B cell (primary cell): ENCODE measurements at places on chromosomes 1 and 21. TPM values are rescaled to one million over a fixed set of nuclear protein-coding genes. Genes with fewer than 3 reads are reported as not detected.

GRCh38 chr1:180675586-180675985, 43.8 kb downstream of the XPR1 start:
- DNase-seq = no peak

DNA sequence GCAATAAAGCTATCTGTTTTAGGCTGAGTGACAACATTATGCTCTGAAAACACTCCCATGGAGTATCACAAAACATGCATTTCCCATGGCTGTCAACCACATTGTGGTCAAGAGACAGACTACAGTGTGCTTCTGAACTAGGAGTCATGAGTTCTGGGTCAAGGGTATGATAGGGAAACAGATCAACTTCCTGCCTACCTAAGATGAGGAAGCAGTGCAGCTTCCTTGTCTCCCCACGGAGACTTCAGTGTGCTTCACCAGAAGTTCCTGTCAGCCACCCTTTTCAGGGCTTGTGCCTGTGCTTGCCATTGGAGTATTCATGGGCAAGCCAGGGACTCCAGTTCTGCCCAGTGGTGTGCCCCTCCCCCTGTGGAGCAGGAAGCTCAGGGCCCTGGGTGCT, 19.9 kb downstream of the LCE3E start:
- DNase-seq = no peak

UQCRH gene
- total RNA-seq = 144 and 146 TPM in 2 replicates

- no peak for DNase-seq
Measured at GRCh38 chr1:236353813-236354212, 40.3 kb upstream of the EDARADD start.

DNA sequence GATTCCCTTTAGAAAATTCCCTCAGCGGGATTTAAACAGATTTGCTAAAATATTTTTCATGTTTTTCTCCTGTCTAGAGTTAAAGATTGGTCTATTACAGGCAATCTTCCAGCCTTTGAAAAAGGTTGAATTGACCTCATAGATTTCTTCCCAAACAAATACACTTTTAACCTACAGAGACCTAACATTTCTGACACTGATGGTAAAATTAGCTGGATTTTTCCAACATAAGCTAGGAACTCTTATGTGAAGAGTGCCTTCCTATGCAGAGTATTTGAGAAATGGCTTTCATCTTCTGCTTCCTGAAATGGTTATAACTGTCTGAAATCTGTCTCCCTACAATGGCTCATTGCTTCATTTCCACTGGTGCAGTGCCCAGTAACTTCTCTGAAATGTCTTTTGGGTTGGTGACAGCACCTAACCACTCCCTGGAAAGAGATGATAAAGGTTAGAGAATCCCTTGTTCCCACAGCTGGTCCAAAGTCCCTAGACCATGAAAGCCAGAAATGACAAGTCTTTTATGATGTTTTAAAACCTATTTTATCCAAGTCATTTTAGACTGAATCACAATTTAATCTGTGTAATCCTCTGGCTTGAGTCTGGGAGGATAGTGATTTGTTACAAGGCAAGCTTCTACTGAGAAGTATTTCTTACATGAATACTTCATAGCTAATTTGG, 269.4 kb downstream of the BACH1 start:
- no peak for DNase-seq

DNA sequence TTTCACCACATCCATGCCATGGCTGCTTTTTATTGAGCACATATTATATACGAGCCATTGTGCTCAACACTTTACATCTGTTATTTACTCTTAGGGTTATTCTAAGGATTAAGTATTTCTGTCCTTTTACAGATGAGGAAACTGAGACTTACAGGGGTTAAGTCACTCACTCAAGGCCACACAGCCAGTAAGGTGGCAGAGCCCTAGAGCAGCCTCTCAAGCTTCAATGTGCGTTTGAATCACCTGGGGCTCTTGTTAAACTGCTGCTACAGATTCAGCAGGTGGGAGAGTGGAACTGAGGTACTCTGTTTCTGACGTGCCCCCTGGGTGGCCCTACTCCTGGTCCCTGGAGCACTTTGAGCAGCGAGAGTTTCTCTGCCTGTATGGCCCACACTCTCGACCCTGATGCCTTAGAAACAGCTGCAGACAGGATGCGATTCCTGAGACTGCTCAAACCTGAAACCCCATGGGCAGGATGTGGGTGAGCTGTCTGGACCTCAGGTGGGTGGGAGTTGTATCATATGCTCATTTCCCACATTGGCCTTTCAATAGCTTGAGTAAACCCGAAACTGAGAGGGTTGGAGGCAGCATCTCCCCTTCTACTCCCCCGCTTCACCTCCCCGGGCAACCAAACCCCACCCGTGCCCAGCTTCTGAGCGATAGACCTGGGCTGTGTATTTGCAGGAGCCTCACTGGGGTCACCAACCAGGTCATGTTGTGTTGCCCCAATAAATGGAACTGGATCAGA, 59.3 kb downstream of the MAN1C1 start:
- DNase-seq = no peak

FLG2 gene
- not detected in 2 replicates for total RNA-seq

S100A7A gene
- total RNA-seq = not detected in 2 replicates

DNA sequence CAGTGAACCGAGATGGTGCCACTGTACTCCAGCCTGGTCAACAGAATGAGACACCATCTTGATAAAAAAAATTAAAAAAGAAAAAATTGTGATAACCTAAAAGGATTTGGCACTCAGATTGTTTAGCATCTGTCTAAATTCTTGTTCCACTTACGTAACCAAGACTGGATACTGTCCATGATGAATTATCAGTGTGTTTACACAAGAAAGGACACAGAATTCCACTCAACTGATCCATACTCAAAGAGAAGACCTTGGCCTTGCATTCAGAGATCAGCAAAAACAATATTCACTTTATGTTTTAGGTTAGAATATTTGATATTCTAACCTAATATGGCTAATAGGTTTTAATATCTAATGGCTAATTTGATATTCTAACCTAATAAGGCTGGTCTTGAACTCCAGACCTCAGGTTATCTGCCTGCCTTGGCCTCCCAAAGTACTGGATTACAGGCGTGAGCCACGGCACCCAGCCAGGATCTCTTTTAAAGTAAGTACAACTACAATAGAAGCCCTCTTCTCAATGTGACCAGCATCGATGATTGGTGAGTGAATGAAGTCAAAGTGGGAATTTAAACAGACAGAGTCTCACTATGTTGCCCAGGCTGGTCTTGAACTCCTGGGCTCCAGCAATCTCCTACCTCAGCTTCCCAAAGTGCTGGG, 43.1 kb upstream of the COX20 start:
- DNase-seq = no peak

DNA sequence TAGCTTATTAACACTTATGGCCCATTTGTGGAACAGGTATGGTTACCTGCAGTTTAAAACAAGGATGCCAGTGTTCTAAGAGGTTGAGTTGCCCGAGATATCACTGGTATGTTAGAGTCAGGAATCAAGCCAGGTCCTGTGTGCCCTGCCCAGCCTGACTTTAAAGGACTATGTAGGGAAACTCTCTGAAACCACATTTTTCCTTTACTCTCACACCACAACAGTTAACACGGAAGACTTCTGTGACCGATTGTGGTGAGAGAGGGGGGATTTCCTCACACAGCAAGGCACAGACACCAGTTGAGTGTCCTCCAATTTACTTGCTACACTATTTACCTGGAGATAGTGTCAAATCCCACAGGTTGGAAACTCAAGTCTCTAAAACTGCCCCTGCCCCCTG, 47.8 kb downstream of the UCK2 start:
- no peak for DNase-seq

GRCh38 chr1:113394043-113394862, 3.9 kb downstream of the MAGI3 start:
- no peak for DNase-seq

DNA sequence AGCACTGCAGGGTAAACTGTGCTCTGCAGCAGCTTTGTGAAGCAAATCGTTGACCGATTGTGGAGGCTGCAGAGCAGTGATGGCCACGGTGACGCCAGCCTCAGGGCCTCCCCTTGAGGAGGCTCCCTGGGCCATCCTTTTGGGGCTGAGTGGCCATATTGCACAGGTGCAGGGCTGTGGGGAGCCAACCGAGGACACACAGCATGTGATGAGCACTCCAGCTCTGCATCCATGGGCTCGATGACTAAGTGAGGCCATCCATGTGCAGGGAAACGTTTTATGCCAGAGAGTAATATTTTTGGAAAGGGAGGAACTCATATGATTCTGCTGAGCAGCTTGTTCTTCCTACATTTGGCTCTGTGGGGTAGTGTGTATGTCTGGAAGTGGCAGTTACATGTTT, 24.6 kb downstream of the KCNK1 start:
- no peak for DNase-seq

GRCh38 chr1:164599272-164599671, 40.3 kb downstream of the PBX1 start:
- DNase-seq = no peak

DNA sequence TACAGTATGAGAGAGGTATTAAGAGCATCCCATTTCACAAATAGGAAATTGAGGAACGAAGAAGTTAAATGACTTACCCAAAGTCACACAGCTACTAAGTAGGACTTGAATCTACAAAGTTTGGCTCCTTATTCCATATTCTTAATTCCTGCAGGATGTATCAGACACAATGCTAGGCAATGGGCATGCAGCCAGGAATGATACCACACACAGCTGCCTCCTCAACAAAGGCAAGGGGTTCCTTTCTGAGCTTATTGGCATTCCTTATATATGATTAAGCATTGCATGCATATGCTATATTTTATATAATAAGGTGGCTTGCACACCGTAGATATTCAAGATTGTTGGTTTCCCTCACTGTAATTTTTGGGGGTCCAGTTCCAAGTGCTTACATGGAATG, 34.2 kb upstream of the JUN start:
- DNase-seq = no peak

GRCh38 chr1:60922304-60922703, 160.1 kb upstream of the NFIA start:
- DNase-seq = no peak

- no peak for DNase-seq
Measured at GRCh38 chr1:39872698-39873097, 10.6 kb downstream of the TRIT1 start.

S100A2 gene
- total RNA-seq = not detected in 2 replicates

DNA sequence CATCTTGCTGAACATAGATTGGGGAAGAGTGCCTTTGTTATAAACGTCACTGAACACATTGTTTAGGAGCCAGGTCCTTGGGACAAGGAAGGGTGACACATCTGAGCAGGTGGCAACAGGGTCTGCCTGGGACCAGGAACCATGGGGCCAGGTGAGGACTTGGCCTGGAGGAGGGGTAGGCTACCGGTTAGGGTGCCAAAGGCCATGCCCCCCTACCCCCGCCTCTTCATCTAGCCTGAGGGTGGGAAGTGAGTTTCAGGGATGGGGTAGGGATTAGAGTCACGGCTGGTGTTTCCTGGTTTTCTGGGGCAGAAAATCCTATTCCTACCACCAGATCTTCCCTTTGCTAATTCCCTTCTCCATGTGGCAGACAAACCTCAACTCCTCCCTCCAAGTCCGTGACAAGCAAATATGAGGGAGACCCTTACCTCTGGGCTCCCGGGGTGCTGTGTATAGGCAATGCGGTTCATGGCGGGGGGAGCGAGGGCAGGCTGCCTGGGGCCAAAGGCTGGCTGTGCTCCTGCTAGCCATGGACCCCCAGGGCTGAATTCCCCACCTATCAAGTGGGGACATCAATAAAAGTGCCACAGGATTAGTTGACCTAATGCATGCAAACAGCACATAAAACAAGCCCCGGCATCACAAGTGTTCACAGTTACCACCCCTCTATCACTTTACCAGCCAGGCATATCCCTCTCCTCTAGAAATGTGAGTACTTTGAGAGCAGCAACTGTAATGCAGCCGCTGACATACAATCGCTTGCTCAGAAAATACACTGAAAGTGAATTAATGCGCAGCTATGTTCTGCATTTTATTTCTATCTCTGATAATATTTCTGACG, 14.5 kb downstream of the CD247 start:
- no peak for DNase-seq

DNA sequence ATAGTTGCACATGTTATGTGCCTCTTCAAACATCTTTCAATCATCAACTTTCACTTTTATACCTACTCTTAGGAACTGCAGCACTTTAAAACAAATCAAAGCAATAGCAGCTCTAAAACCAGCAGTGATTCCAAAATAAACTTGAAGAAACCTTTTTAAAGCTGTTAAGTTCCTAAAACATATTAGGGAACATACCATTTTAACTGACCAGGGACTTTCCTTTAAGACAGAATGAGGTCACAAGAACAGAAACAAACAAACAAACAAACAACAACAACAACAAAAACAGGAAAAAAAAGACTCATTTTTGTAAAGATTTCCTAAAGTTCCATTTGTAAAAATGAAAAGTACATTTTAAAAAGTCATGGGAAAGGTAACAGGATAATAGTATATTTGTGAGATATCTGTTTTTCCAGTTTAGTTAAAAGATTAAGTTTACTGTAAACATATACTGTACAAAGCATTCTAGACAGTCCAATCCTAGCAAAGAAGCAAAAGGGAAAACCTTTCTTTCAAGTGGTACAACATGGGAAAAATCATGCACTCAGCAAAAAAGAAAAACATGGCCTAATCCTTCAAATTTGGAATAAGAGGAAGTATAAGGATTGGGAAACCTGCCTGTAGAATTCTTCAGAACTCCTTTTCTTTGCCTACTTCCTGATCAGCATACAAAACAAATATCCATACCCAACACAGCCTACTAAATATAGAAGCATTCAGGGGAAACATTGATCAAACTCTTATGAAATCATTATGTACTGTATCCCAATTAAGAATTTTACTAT, 45.5 kb downstream of the EPS15 start:
- no peak for DNase-seq

DNA sequence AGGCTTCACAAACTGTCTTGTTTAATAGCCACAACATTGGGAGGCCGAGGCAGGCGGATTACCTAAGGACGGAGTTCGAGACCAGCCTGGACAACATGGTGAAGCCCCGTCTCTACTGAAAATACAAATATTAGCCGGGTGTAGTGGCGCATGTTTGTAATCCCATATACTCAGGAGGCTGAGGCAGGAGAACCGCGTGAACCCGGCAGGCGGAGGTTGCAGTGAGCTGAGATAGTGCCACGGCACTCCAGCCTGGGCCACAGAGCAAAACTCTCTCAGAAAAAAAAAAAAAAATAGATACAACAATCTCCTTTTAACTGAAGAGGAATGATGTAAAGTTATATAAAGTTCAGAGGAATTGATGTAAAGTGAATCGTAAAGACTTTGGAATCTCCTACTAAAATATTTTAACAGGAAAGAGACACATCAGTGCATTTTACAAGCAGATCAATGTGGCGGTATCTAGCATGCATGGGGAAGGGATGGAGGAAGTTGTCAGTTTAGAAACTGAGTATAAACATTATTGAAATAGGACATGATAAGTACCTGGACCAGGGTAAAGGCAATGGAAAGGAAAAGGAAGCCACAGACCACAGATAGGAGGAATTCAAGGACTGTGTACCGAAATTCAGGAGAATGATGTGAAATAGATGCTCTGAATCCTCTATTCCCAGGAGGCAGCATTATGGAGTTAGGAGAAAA, 41.5 kb downstream of the PTPRC start:
- peak; percentile 56 for DNase-seq

- DNase-seq = no peak
Measured at GRCh38 chr1:190373705-190374336, 103.8 kb downstream of the BRINP3 start.
